ENCODE measurements at places on chromosomes 11 and 22. TPM values are rescaled to one million over a fixed set of nuclear protein-coding genes. Genes with fewer than 3 reads are reported as not detected.

DNA sequence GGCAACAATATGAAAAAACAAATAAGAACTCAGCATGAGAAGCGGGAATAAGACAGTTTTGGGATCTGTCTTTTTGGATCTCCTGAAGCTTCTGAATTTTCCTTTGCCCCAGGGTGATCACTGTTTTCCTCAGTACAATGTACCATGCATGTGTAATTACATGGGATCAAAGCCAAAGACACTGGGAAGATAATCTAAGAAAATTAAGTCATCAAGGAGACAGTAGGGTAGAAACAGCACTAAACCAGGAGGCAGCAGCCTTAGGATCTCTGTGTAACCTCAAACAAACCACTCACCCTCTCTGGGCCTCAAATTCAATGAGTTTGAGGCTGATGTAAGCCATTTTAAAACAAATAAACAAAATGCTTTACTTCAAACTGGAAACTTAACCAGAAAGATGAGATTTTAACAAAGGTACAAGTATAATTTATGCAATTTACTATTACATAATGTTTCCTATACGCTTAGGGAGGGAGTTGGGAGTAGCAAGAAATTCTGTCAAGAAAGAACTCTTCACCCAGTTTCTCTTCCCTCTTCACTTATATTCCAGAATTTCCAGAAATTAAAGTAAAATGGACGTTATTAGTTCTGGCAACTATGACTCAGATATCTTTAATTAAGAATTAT lies 77.0 kb downstream of the RAB30 start:
- DNase-seq = no peak

DNA sequence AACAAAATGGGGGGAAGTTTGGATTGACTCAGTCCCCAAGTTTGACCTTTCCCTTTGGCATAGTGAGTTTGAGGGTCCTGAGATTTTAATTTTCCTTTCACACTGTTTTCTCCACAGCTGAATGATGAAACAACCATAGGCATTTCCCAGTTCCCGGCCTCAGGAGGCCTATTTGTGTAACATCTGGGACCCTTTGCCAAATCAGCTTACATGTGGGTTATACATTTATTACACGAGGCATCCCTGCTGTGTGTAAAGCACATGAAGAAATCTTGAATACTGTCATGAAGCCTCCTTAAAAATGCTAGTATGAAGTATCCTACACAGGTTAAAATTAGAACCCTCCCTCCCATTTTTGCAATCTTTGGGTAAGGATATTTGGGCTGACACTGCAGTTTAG lies 44.6 kb upstream of the SPON1 start:
- no peak for DNase-seq

DNA sequence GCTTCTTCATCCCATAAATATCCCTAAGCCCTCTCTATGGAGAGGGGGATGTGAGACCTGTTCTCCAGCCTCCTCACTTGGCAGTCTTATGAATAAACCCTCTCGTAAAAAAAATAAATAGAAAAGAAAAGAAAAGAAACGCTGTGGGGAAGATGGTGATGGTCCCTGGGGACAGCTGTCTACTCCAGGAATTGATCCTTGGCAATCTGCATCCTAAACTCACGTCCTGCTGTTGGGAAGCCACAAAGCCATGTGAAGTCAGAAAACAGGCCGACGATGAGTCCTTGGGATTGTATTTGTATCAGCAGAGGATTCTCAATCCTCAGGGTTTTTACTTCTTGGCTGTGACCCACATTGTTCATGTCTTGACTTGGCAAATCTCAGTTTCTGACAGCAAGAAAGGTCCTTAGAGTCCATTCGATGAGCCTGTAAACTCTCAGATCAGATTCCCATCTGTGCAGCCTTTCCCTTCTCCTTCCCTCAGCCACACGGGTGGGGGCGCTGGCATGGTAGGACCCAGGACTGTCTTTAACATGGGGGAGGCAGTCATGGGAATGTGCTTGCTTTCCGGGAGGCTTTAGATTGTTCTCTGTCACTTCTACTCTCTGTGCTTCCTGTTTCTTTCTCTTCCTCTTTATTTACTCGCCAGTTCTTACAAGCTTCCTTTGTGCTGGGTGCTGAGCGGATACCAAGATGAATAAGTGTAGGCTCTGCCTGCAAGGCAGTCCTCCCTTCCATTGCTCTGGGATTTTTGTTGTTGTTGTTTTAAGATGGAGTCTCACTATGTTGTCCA lies 24.9 kb downstream of the TCP11L1 start:
- DNase-seq = no peak

- peak; percentile 44 for DNase-seq
Measured at GRCh38 chr11:70158201-70158600, 44.9 kb upstream of the FADD start.

Gene SMC1B
- polyA plus RNA-seq = 0.05 TPM

GRCh38 chr11:32931606-32932005 lies 39.0 kb downstream of the QSER1 start:
- DNase-seq = no peak

Gene OR51B4
- polyA plus RNA-seq = not detected

DNA sequence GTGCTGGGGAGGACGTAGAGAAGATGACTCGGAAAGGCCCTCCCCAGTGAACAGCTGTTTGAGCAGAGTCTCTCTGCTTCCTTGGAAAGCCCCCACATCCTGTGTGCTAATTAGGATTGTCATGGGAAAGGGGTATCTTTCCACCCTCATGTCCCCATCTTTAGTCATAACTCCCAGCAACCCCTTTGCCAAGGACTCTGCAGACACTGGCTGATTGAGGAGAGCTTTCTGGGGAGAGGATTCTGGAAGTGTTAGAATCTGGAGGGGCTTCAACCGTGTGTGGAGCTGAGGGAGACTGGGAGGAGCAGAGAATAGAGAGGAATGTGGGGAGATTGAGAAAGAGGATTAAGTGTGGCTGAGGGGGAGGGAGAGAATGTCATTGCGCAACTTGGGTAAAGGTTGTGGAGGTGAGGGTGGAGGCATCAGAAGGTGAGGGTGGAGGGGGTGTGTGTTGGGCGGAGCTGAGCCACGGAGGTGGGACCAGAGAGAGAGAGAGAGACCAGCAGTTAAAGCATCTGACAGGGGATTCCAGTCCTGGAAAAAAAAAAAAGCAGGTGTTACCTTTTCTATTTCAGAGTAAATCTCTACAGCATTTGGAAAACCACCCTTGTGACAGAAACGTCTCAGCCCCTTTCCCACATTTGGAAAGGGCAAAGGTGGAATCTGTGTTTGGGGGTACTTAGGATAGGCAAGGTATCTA lies 2.2 kb downstream of the DTX4 start:
- DNase-seq = peak; percentile 73

- DNase-seq = no peak
Measured at GRCh38 chr11:14424096-14424495, 65.1 kb upstream of the RRAS2 start.

- DNase-seq = no peak
Measured at GRCh38 chr22:22703715-22704114, 59.3 kb downstream of the GGTLC2 start.

- no peak for DNase-seq
Measured at GRCh38 chr11:114175706-114176105, 116.2 kb downstream of the ZBTB16 start.

DNA sequence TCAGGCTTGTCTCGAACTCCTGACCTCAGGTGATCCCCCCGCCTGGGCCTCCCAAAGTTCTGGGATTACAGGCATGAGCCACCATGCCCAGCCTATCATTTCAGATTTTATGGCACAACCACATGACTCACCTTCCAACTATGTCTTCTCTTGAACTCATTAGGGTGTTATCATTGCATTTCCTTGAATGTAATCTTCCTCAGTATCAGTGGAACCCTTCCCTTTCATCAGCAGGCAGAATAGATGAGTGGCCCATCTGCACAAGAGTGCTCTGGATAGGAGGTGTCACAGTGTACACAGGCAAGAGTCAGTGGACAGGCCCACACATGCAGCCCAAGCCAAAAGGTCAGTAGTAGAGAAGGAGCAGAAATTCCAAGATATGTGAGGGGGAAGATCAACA lies 29.1 kb upstream of the AQP11 start:
- no peak for DNase-seq
